Activated T-helper 1 cell treated with anti-CD3 and anti-CD28 coated beads, Interleukin-12 subunit alpha, Interleukin-12 subunit beta, Interleukin-2, Interleukin-4 antibody, amounts not matched to agents 30 ng/mL and 10 ng/mL and 1 ng/mL, durations not matched to agents 14 hours and 24 hours and 36 hours (primary cell): ENCODE measurements at places on chromosomes 4 and X. TPM values are rescaled to one million over a fixed set of nuclear protein-coding genes. Genes with fewer than 3 reads are reported as not detected.

The RADX gene
- 5.6 and 6.3 TPM in 2 replicates for total RNA-seq

DNA sequence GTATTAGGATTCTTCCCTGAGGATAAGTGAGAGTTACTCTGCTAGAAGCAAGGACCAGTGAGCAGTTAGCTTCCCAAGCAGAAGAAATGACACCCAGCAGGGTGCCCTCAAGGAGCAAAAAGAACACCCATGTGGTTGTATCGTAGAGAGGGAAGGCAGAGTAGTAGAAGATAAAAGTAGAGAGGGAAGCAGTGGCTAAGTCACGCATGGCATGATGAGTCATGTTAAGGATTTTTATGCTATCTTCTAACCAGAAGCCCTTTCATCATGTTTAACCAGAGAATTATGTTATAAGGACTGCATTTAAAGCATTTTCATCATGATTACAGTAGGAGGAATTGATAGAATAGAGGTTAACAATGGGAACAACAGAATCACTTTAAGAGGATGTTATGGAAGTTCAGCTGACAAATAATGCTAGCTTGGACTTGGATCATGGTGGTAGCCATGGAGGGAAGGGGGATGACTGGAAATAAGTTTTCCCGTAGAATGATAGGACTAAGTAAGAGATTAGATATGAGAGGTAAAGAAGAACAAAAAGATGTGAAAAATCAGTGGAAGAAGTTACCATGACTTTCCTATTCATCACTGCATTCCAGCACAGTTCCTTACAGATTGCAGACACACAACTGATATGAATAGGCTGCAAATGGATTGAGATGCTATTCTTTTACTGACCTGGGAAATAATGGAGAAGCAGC, 383.5 kb upstream of the INTU start:
- DNase-seq: no peak

The AVPR2 gene
- total RNA-seq: not detected in 2 replicates

- DNase-seq: no peak
Measured at GRCh38 chr4:81214144-81214880, 710 bp downstream of the PRKG2 start.

GRCh38 chr4:5924461-5925125, 31.7 kb upstream of the CRMP1 start:
- no peak for DNase-seq

DNA sequence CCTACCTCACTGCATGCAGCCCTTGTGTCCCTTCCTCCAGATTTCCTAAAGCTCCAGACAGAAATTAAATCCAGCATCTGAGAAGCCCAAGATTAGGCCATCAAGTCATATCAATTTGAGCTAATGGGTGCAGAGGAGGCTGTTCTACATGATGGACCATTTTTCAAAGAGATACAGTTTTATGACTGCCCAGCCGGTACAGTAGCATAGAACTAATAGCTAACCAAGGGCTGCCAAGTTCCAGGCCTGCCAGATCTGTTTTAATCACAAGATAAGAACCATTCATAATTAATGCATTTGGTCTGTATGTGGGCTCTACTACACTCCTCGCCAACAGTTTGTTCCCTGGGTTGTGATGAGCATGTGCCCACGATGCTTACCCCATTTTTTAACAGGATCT, 73.9 kb upstream of the PLAC1 start:
- no peak for DNase-seq
